Progenitor cell of endocrine pancreas (in vitro differentiated cells): ENCODE measurements at places on chromosomes 12 and 14. TPM values are rescaled to one million over a fixed set of nuclear protein-coding genes. Genes with fewer than 3 reads are reported as not detected.
A peak's percentile ranks its signal among the peaks of the same experiment; 100 is the strongest.

DNA sequence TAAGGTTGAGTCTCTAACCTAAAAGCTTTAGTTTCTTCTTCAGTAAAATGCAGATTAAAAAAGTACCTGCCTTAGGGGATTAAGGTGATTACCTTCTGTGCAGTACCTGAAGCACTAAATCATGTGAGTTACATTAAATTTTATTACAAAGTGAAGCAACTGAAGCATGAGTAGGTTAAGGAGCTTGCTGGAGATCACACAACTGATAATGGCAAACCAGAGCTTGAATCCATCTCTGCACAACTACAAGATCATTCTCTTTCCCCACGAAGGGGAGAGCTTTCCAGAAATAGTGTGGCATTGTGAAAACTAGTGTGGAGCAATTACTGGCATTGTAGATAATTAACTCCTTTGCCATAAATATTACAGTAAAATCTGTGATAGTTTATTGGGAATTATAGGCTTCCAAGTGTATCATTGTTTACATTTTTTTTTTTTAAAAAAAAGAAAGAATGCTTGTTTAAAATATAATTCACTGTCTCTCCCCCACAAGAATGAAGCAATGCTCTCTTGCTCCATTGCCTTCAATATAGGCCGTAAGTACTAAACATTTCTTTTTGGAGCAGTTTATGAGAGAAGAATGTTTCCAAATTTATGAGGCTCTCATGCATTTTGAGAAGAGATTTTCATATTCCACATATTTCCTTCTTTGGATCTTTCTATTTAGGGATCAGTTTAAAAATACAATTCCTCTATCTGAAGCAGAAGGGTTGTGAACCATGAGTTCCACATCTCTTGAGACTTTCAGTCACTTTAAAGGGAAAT lies 20.5 kb downstream of the SLC38A2 start:
- H3K4me1 ChIP-seq = peaks cover 9% of the 10 kb centered on the region
- H3K27me3 ChIP-seq = no peaks in the 10 kb centered on the region
- H3K4me3 ChIP-seq = no peak overlapping the region
- no peaks in the 10 kb centered on the region for H3K36me3 ChIP-seq

- H3K4me1 ChIP-seq = no peaks in the 10 kb centered on the region
- no peak overlapping the region for H3K4me3 ChIP-seq
- H3K36me3 ChIP-seq = no peaks in the 10 kb centered on the region
- no peak for DNase-seq
- no peaks in the 10 kb centered on the region for H3K27me3 ChIP-seq
Observed at GRCh38 chr14:57769863-57770523, 95.9 kb downstream of the SLC35F4 start.

DNA sequence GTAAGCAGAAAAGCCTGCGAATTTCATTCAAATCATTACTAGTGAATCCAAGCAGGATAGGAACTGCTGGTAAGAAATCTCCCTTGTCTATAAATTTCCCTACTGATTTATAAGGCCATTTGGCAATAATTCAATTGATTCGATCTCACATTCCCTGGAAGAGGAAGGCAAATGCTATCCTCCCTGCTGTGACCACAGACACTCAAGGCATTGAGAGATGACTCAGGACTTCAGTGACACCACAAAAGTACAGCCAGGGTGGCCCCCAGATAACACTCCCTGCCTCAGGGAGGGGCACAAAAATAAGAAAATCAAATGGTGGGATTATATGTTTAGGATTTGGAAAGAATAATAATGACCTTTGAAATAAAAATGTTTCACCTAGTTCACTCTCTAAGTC lies 162.7 kb downstream of the GRIP1 start:
- no peak overlapping the region for H3K4me3 ChIP-seq
- no peak overlapping the region for H3K27ac ChIP-seq
- H3K27me3 ChIP-seq = no peaks in the 10 kb centered on the region
- H3K4me1 ChIP-seq = peaks cover 8% of the 10 kb centered on the region
- DNase-seq = no peak

DNA sequence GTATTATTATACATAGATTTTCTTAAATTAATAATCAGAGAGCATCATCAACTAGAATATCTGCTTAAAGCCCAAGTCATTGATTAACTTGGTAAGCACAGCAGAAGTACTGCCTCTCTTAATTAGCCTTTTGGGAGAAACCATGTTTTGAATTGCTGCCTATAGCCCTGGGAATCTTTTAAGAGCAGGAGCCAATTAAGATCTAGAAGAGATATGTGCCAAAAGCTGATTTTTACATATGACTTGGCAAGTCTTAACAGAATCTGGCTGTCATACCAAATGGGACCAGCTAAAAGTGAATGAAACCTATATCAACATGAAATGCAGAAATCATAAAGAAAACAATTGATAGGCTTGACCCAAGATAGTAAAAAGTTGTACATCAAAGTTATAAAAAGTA lies 23.2 kb upstream of the WNK1 start:
- H3K27me3 ChIP-seq = no peaks in the 10 kb centered on the region
- H3K27ac ChIP-seq = no peak overlapping the region
- no peak overlapping the region for H3K4me3 ChIP-seq
- no peak for DNase-seq

DNA sequence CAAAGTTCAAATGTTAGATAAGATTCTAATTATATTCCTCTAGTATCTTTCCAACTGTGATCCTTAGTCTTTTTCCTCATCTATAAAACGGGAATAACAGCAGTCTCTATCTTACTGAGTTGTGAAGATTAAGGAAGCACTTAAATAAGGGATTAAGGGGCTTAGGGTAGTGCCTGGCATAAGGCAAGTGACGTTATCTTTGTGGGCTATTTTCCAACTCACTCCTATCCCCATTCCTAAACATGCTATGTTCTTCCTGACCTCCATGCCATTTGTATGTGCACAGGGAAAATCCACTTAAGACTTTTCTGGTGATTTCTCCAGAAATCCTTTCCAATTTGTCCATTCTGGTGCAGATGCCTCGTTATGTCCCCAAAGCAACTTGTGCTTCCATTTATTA lies 33.3 kb downstream of the SUPT16H start:
- H3K27ac ChIP-seq = no peak overlapping the region
- H3K27me3 ChIP-seq = no peaks in the 10 kb centered on the region
- H3K4me1 ChIP-seq = no peaks in the 10 kb centered on the region
- peaks cover 26% of the 10 kb centered on the region for H3K36me3 ChIP-seq
- H3K4me3 ChIP-seq = no peak overlapping the region

GRCh38 chr14:54794796-54795195 lies 107.8 kb downstream of the GCH1 start:
- H3K4me3 ChIP-seq = no peak overlapping the region
- no peak overlapping the region for H3K27ac ChIP-seq

- H3K4me1 ChIP-seq = no peaks in the 10 kb centered on the region
- peaks cover 19% of the 10 kb centered on the region for H3K27me3 ChIP-seq
- H3K36me3 ChIP-seq = no peaks in the 10 kb centered on the region
- no peak overlapping the region for H3K27ac ChIP-seq
Observed at GRCh38 chr14:21894003-21894897, 220.6 kb upstream of the OR4E1 start.

GRCh38 chr12:121060149-121061001 lies 21.3 kb upstream of the OASL start:
- no peak overlapping the region for H3K4me3 ChIP-seq
- no peaks in the 10 kb centered on the region for H3K4me1 ChIP-seq
- DNase-seq = no peak
- H3K27ac ChIP-seq = peak overlapping the region; percentile 71
- no peaks in the 10 kb centered on the region for H3K36me3 ChIP-seq

DNA sequence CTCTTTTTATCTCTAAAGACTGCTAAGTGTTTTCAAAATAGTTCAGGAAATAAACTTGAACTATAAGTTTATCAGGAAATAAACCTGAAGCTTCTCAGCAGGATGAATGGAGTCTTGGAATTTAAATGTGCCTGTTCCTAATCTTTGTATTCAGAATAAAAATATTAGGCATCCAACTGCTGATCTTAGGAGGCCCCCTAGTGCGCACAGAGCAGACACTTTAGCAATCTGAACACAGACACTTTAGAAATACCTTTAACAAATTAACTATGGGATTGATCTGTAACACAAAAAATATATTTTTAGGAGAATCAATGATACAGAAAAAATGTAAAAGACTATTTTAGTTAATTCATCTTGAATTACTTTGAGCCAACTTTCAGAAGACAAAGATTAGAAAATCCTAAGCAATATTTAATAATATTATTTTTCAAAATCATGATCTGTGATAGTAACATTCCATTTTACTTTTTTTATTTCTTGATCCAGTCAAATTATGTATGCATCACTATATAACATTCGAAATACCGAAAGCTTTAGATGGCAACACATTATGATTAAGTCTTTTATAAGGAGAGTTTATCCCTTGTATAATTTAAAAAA lies 80.9 kb downstream of the SLC41A2 start:
- H3K27ac ChIP-seq = no peak overlapping the region
- no peaks in the 10 kb centered on the region for H3K4me1 ChIP-seq
- H3K4me3 ChIP-seq = no peak overlapping the region

DNA sequence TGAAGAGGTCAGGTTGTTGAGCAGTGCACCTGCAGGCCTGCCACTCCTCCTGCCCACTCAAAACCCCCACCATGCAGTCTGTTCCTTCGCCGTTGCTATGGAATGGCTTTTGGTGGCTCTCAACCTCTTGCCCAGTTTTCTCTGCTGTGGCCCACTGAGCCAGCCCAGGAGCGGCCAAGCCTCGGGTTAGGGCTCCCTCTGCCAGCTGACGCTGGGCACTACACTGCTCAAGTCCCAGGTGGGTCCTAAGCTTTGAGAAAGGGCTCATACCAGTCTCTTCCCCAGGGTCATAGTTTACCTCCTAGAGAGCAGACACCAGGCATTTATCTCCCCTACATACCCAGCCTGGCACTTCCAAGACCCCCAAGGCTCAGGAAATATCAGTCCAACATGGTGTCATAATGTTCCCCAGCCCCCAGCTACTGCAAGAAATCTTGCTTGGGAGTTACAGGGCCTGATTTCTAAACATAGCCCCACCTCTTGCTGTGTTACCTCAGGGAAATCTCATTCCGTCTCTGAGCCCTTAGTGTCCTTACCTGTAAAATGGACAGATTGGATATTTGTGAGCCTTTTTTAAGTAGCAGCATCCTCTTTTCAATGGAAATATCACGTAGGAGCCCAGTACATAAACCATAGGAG lies 59.4 kb downstream of the TSPAN11 start:
- H3K36me3 ChIP-seq = no peaks in the 10 kb centered on the region
- H3K4me1 ChIP-seq = no peaks in the 10 kb centered on the region
- DNase-seq = peak; percentile 75
- H3K4me3 ChIP-seq = no peak overlapping the region

- H3K4me3 ChIP-seq = no peak overlapping the region
- peaks cover 56% of the 10 kb centered on the region for H3K4me1 ChIP-seq
- H3K27me3 ChIP-seq = no peaks in the 10 kb centered on the region
- peaks cover 6% of the 10 kb centered on the region for H3K36me3 ChIP-seq
- peak overlapping the region; percentile 97 for H3K27ac ChIP-seq
Observed at GRCh38 chr12:105317942-105318621, 12.4 kb upstream of the C12orf75 start.

DNA sequence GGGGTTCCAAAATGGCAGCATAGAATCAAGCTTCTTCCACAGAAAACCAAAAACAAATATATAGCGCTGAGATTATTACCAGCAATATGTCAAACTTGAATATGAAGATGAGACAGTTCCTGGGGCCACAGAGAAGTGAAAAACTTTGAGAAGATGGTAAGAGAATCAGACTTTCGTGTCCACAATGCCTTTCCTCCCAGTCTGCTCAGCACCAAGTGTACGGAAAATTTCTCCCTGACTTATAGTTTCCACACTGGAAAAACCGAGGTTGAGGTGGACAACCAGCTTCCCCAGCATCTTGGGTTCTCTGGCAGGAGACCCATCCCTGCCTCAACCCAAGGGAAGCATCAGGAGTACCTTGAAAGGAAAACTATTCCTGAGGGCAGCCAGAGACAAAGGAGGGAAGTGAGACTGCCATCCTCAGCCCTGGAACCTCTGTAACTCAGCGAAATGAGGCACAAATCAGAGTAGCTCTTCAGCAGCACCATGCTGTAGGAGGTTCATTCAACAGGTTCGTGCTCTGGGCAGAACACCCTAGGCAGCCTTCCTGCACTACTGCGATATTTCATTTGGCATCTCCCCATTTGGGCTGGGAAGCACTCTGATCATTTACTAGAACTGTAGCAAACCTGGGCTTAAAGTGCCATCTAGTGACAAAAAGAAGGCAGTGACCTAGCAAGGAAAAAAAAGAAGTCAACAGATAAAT lies 52.4 kb upstream of the CAPRIN2 start:
- H3K4me1 ChIP-seq = peaks cover 6% of the 10 kb centered on the region
- no peak overlapping the region for H3K4me3 ChIP-seq
- no peak for DNase-seq
- no peak overlapping the region for H3K27ac ChIP-seq

- no peaks in the 10 kb centered on the region for H3K4me1 ChIP-seq
- no peaks in the 10 kb centered on the region for H3K36me3 ChIP-seq
- no peak overlapping the region for H3K4me3 ChIP-seq
- H3K27ac ChIP-seq = no peak overlapping the region
Observed at GRCh38 chr12:96155181-96155580, 39.0 kb upstream of the ELK3 start.

- peaks cover 18% of the 10 kb centered on the region for H3K4me1 ChIP-seq
- H3K4me3 ChIP-seq = no peak overlapping the region
- no peak for DNase-seq
- peaks cover 6% of the 10 kb centered on the region for H3K36me3 ChIP-seq
- H3K27ac ChIP-seq = no peak overlapping the region
Observed at GRCh38 chr12:11823043-11823442, 173.6 kb downstream of the ETV6 start.

DNA sequence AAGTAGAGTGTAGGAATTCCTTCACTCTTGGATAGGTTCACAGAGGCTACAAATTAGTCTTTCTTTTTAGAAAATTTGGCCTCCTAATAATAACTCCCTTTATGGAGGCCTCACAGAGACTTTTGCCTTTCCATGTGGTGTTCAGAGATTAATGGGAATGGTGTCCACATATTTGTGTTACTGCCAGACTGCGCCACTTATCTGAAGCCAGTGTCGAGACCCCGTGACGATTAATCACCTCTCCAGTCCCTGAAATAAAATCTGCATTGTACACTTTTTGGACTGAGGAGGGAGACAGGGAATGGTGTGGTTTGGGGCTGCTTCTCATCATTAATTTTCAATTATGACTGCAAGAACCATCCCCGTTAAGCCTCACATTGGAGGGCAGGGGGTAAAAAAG lies 980.5 kb downstream of the FLRT2 start:
- no peak overlapping the region for H3K4me3 ChIP-seq
- no peak for DNase-seq
- no peaks in the 10 kb centered on the region for H3K36me3 ChIP-seq
- no peak overlapping the region for H3K27ac ChIP-seq
- no peaks in the 10 kb centered on the region for H3K27me3 ChIP-seq

The LTA4H gene
- 98.9 and 103 TPM in 2 replicates for total RNA-seq

The KRT76 gene
- not detected in 2 replicates for total RNA-seq

The IQSEC3 gene
- 1.4 and 2.5 TPM in 2 replicates for total RNA-seq

The KRT73 gene
- total RNA-seq = not detected in 2 replicates

The DDX47 gene
- total RNA-seq = 115 TPM in 2 replicates
